SJCRH30 (cell line): ENCODE measurements at places on chromosomes 1 and 21. TPM values are rescaled to one million over a fixed set of nuclear protein-coding genes. Genes with fewer than 3 reads are reported as not detected.
A peak's percentile ranks its signal among the peaks of the same experiment; 100 is the strongest.

- no peak for DNase-seq
These were observed 6.5 kb downstream of the CNTN2 start for GRCh38 chr1:205049479-205049878.

DNA sequence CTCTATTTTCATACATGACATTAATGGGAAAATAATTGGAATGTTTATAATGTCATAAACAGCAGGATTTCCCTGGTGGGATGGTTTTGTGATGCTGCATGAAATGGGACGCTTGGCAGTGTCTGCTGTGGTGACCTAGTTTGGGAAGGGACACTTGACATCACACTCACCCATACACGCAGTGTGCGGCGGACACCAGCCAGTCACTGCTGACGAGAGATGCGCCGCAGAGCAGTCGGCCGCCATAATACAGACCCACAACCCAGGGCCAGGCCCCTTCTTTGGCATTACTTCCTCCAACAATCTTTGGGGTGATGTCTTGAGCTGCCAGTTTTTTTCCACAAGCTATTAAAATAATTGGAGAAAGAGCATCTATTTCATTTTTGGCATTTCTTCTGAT lies 49.5 kb downstream of the CHODL start:
- DNase-seq: no peak

DNA sequence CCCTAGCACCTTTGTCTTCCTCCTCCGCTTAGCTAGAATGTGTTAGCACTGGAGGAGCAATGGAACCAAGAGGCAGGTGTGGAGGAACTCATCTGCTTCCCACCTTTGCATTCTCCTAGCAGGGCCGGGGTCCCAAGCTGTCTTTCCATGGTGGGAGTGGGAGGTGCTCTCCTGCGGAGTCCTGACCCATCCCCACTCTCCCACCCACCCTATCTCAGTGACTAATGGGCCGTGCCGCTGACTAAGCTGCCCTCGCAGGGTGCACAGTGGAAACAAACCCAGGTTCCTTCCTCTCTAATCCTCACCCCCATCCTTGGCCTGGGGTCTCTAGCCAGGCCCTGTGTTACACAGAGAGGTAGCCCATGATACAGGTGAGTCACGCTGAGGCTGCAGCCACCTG lies 177.5 kb downstream of the HIVEP3 start:
- no peak for DNase-seq

ST3GAL3 gene
- 6.9 and 10.5 TPM in 2 replicates for total RNA-seq

- no peak for DNase-seq
These were observed 301.1 kb downstream of the MATN1 start for GRCh38 chr1:30422251-30422650.

C1orf21 gene
- 5.8 and 7.5 TPM in 2 replicates for total RNA-seq

DNA sequence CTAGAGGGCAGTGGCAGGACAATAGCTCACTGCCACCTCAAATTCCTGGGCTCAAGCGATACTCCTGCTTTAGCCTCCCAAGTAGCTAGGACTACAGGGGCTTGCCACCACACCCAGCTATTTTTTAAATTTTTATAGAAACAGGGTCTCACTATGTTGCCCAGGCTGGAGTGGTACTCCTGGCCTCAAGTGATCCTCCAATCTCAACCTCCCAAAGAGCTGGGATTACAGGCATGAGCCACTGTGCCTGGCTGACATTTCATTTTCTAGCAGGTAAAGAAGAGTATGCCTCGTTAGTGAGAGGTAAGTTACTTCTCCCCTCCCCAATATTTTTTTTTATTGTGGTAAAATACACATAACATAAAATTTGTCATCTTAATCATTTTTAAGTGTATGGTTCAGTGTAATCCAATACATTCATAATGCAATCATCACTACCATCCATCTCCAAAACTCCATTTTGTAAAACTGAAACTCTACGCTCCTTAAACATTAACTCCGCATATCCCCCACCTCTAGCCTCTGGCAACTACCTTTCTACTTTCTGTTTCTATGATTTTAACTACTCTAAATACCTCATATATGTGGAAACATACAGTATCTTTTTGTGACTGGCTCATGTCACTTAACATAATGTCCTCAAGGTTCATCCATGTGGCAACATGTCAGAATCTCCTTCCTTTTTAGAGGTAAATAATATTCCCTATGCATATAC lies 22.4 kb downstream of the ZZZ3 start:
- DNase-seq: no peak

TRAF3IP3 gene
- 0.06 TPM in 1 of 2 replicates, not detected in the other for total RNA-seq

GRCh38 chr1:67717876-67718275 lies 32.9 kb downstream of the GADD45A start:
- DNase-seq: no peak

CCDC17 gene
- 0.46 and 1.3 TPM in 2 replicates for total RNA-seq

IVL gene
- total RNA-seq: not detected in 2 replicates

KLHL21 gene
- total RNA-seq: 44.8 and 45.0 TPM in 2 replicates

DNA sequence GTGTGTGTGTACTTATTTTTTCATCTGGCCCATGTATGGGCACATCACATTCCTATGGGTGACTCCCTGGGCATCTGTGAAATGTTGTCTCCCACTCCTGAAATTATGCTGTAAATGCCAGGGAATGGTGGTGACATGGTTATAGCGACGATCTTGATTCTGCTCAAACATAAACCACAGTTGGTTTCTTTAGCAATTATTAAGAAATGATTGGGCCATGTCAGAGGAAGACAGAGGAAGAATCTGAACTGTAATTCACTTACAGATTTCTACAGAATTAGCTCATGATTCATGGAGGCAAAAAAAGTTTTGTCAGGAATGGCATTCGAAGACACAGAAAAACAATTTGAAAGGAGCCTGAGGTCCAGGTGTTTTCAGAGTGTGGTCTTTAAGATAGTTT lies 25.8 kb upstream of the KCNE1 start:
- DNase-seq: no peak

DNA sequence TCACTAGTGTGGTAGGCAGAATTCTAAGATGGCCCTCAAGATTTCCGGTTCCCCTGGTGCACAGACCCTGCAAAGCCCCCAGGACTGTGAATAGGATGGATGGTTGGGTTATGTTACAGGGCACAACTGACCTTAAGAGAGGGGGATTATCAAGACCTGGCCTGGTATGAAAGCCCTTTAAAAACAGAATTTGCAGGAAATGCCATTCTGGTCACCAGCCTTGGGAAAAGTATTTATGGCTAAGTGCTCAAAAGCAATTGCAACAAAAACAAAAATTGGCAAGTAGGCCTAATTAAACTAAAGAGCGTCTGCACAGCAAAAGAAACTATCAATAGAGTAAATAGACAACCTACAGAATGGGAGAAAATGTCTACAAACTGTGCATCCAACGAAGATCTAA lies 144.7 kb upstream of the EDN2 start:
- no peak for DNase-seq

- DNase-seq: peak; percentile 90
These were observed 116.8 kb downstream of the KCNH1 start for GRCh38 chr1:211017075-211017718.

S100A7 gene
- total RNA-seq: not detected in 2 replicates

GRCh38 chr1:147851149-147851548 lies 51.4 kb upstream of the GJA8 start:
- no peak for DNase-seq

SELE gene
- not detected in 2 replicates for total RNA-seq

- no peak for DNase-seq
These were observed 11.6 kb downstream of the H6PD start for GRCh38 chr1:9246215-9246614.

DNA sequence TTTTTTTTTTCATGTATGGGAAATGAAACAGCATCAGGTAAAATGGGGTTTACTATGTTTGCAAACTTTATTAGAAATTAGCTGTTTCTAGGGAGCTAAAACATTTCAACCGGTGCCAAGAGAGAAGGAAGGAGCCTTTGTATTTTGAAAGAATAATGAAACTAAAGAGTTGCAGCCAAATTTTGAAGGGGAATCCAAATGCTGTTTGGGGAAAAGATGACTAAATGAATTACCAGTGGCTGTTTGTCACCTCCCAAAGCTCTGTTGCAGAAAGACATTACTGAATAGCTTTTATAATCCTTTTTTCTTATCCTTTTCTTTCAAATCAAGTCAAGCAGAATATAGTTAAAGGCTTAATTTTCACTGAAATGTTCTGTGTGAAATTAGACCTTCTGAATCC lies 591.3 kb upstream of the ADGRL2 start:
- no peak for DNase-seq

GRCh38 chr1:192161976-192162375 lies 3.7 kb downstream of the RGS18 start:
- DNase-seq: no peak

DNA sequence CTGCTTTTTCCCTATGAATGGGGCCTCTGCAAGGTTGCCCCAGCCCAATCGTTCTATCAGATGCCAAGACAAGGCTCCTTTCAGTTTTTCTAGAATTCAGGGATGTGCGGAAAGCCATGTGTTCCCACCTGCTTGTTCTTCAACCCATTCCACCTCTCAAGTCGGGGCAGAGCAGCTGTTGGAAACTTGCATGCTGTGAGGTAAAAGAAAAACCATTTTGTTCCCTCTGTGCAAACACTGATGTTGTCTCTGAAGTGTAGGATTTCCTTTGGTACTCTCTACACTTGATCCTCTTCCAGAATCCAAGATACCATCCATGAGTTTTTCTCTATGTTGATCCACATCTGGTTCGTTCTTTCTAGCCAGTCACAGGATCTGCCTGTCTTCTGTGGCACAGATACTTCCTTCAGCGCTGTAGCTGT lies 7.3 kb downstream of the IER5 start:
- DNase-seq: peak; percentile 77

LIN28A gene
- not detected in 2 replicates for total RNA-seq

DNA sequence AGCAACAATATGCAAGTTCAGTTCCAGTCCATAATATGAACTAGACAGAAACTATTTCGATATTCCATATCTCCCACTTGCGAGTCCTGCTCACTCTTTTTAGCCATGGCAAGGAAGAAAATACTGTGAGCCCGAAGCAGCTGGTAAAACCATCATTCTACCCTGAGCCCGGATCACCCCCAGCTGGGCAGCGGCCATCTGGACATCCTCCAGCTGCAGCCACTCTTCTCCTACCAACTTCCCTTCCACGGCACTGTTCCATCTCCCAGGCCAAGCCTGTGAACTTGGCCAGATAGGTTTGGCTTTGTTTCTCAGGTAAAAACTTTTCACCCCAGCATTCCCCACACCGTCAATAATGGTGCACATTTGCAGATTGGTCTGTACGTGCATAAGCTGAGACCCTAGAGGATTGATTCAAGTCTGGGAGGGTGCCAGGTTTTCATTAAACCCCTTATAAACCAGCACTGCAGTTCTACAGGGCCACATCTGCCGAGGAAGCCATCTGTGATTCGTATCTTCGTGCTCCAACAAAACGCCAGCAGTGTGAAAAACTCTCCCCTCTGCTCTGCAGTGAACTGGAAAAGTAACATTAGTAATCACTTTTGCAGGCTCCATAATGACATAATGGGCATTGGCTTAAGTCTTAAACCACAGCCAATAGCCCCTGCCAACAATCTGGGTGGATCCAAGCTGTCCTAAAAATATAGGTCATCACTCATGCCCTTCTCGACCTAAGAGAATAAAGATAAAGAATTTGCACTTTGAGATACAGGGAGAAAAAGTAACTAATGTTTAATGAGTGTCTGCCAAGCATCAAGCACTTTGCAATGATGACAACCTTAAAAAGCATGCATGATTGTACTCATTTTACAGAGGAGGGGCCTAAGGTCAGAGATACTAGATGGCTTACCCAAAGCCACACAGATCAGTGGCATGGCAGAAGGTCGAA lies 205.1 kb downstream of the PLPP3 start:
- DNase-seq: no peak

WDR64 gene
- total RNA-seq: not detected in 2 replicates

DNA sequence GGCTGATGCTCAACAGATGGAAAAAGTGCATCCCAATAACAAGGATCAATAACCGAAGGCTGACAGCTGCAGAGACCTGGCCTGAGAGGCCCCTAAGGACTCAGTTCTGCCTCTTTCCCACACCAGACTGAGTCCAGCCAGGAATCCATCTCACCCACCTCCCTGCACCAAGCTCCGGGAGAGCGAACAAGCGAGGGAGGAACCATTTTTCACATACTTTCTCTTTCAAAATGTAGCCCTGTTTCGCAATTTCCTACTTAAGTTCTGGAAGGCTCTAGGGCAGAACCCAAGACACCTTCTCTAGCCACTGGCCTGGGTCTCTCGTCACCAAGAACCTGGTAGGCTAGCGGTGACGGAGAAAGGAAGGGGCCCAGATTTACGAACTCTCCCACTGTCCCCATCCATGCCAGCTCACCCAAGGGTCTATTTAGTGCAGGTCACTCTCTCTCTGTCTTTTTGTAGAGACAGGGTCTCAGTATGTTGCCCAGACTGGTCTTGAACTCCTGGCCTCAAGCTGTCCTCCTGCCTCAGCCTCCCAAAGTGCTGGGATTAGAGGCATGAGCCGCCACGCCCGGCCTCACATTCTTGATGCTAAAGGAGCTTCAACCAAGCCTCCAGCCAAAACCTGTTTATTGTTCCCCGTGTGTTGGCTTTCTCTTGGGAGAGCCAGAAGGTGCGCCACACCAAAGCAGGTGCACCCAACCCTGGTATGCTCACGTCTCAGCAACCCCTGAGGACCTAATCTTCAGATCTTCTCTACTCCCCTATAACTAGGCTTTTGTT lies 10.9 kb upstream of the GNL2 start:
- DNase-seq: no peak

- no peak for DNase-seq
These were observed 241.0 kb upstream of the POU3F1 start for GRCh38 chr1:38287547-38287946.

CSTB gene
- 18.7 and 19.0 TPM in 2 replicates for total RNA-seq

DNA sequence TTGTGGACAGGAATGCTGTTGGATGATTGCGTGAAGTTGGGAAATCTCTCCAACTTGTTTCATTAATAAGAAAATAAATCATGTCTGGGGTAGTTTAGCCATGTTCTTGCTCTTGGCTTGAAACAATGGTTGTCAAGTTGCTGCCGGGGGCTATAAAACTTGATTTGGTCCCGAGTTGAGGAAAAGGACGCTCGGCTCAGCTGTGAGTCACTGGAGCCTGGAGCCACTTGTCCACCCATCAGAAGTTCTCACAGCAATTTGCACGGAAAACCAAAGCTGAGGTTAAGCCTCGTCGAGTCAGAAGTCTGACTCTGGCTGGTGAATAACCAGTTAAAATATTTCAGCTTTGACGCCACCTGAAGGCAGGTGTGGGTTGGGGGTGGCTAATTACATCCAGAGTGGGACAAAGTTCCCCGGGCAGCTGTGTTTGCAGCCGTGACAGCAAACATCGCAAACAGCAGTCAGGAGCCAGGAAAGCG lies 19.7 kb upstream of the RIPK4 start:
- no peak for DNase-seq

- peak; percentile 92 for DNase-seq
These were observed 308.2 kb downstream of the DISC1 start for GRCh38 chr1:231934797-231935196.

- DNase-seq: peak; percentile 52
These were observed 57.3 kb upstream of the EFHD2 start for GRCh38 chr1:15352128-15352957.

TCHHL1 gene
- not detected in 2 replicates for total RNA-seq
